ENCODE measurements at places on chromosomes 16 and 17.

DNA sequence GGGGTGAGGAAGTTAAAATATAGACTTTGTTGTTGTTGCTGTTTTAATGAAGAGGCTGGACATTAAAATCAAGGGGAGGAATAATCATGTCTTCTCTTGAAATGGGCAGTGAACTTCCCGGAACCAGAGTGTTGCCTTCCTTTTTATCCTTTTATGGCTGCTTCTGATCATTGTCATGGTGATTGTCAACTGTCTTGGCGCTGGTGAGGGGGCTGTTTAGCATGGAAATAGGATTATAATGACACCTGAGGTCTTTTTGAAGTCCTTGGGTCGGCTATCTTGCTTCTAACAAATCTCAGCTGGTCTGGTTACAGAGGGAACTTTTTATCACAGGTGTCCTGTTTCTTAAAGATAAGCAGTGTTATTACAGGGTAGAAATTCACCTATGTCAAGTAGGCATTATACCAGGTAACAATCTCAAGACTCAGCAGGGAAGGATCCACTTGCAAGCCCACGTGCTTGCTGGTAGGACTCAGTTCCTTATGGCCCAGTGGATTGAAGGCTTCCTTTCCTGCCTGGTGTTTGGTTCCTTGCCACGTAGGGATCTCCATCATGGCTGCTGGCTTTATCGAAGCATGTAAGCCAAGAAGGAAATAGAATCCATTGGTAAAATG is 349.3 kb downstream of the WWOX start:
- no peak for DNase-seq

GRCh38 chr17:10875430-10875851 is 37.6 kb upstream of the PIRT start:
- DNase-seq = no peak

GRCh38 chr16:25109643-25110042 is 1.9 kb upstream of the LCMT1 start:
- DNase-seq = no peak

GRCh38 chr17:72567774-72568173 is 447.0 kb downstream of the SOX9 start:
- DNase-seq = no peak

GRCh38 chr16:55055262-55055661 is 124.6 kb downstream of the IRX5 start:
- DNase-seq = no peak

DNA sequence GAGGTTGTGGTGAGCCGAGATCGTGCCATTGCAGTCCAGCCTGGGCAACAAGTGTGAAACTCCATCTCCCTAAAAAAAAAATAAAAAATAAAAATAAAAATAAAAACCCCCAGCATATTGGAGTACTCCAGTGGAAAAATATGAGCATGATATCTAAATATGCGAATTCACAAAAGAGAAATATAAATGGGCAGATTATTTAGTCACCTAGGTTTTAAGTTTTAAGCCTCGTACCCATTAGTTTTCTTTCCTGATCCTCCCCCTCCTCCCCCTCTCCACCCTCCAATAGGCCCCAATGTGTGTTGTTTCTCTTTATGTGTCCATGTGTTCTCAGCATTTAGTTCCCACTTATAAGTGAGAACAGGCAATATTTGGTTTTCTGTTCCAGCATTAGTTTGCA is 62.3 kb downstream of the GP2 start:
- no peak for DNase-seq

- DNase-seq = no peak
Observed at GRCh38 chr16:4345836-4346781, 5.0 kb downstream of the PAM16 start.

DNA sequence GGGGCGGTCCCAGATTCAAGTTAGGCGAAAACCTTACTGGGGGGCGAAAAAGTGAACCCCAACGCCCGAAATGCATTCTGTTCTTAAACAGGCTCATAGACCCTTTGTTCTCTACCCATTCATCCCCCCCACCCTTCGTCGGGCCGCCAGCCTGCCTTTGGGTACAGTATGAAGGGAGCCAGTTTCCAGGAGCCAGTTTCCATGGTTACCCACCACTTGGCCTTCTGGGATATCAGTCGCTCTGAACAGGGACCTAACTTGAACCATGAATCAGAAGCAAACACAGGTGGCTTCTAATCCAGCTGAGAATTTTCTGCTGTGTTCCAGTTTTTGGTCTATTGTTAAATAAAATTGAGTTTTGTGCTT is 532 bp downstream of the DHX40 start:
- DNase-seq = peak; percentile 81

GRCh38 chr16:79599837-79600637 is 500 bp downstream of the MAF start:
- DNase-seq = no peak

- peak; percentile 99 for DNase-seq
Observed at GRCh38 chr17:7931709-7932482, at the start of the genes CNTROB and TRAPPC1. Gene CNTROB, plus strand, starts transcription at chr17:7932206. Its CDS starts 874 bp downstream, at chr17:7933080. Gene TRAPPC1, minus strand, starts transcription at chr17:7931946. Its CDS starts 117 bp downstream, at chr17:7931829.

- no peak for DNase-seq
Observed at GRCh38 chr17:27862004-27862403, 31.2 kb downstream of the LYRM9 start.

DNA sequence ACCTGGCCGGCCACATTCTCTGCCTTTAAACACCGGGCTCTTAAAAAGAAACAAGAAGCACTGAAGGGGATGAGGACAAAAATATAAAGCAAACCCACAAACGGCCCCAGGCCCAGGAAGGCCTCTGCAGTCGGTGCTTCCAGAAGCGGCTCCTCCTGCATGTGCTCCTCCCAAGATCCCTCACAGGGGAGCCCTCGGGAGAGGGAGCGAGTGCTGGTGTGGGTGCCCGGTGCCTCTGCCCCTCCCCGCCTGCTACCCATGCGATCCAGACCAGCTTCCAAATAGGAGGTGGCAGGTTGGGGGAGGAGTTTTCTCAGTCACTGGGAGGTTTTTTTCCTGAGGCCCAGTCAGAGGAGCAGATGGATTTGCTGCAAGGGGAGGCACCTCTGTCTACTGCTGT is 15.8 kb downstream of the KDM8 start:
- no peak for DNase-seq

DNA sequence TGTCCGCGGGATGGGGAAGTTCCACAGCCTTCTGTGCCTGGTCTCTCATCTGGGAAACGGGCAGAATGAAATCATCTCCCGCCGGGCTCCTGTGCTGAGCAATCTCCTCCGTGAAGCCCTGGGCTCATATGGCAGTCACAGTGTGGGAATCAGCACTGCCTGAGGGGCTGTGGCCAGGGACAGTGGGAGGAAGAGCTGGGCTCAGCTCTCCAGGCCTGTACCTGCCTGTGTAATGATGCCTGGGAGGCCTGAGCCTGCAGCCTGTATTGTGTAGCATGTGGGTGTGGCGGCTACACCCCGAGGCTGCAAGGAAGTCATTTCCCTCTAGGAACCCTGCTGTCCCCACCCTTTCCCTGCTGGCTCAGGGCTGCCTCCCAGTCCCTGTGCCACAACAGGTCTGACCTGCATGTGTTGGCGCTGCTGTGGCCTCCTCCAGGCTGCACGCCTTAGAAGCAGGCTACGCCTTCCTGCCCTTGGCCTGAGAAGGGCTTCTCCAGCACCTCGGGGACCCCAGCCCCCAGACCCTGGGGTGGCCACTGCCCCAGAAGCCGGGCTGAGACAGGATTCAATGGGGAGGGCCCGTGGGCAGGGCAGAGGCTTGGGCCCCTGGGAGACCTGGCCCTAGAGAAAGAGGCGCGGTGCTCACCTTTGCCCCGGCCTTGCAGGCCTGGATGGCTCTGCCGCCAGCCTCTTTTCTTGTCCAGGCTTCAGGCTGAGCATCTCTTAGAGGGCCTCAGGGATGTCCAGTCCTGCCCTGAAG is 2.1 kb downstream of the ITGB4 start:
- no peak for DNase-seq

DNA sequence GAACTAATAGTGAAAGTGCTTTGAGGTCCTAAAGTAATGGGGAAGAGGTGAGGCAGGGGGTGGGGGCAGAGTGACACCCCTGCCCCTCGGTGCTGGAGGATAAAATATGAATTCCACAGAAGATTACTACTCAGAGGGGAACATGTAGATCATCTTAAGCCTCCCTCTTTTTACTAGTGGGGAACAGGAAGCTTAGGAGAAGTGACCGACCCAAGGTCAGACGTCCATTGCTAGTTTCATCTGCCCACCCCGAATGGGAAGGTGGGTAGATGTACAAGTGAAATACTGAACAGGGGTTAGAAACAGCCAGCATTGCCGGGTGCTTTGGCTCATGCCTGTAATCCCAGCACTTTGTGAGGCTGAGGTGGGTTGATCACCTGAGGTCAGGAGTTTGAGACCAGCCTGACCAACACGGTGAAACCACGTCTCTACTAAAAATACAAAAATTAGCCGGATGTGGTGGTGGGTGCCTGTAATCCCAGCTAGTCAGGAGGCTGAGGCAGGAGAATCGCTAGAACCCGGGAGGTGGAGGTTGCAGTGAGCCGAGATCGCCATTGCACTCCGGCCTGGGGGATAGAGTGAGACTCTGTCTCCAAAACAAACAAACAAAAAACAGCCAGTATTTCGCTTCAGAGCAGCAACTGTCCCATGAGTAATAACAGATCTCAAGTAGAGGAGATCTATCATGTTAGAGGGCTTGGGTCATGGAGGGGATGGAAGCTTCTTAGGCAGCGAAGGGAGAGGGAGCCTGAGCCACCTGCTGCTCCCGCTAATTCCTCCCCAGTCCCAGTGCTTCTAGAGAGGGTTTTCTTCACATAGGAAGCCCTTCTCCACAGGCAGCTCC is 1.2 kb upstream of the NR1D1 start:
- DNase-seq = no peak

GRCh38 chr16:48165961-48166578 is 10.3 kb upstream of the ABCC12 start:
- no peak for DNase-seq

All from hematopoietic multipotent progenitor cell treated with erythropoietin and hydrocortisone succinate and interleukin-3 and kit ligand, for 15 days (in vitro differentiated cells).